NCI-H446 (cell line): ENCODE measurements at places on chromosomes 7 and 10.

- DNase-seq = no peak
Measured at GRCh38 chr7:7816084-7816483, 97.7 kb upstream of the RPA3 start.

DNA sequence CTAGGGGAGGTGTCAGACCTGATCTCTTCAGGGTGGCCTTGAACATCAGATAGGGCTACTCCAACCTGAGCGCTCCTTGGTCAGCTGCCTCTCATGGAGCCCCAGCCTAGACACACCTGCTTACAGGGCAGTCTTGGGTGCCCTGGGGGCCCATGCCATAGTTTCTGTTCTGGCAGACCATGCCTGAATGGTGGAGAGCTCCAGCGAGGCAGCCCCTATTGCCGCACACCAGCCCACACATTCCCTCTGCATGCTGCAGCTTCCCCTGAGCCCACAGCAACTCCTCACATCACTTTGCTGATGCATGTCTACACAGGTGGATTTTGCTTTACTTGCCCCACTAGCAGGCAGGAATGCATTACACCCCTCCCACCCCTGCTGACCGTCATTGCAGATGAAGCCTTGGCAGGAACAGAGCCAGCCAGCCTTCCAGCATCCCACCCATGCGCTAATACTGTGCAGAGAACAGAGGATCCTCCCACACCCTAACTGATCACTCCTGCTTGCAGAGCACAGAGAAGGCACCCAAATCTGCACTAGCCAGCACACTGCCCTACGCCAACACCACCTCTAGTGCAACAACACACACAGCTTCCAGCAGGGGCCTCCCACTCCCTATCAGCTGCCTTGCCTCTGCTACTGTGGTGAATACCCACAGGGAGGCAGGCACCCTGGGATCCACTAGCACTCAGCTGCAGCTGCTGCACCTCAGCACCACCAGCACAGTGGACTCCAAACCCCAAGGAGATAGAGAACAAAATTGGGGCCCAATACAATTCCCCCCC lies 43.0 kb upstream of the GRM3 start:
- no peak for DNase-seq

GRCh38 chr7:83159731-83160130 lies 3.0 kb downstream of the PCLO start:
- DNase-seq = no peak

DNA sequence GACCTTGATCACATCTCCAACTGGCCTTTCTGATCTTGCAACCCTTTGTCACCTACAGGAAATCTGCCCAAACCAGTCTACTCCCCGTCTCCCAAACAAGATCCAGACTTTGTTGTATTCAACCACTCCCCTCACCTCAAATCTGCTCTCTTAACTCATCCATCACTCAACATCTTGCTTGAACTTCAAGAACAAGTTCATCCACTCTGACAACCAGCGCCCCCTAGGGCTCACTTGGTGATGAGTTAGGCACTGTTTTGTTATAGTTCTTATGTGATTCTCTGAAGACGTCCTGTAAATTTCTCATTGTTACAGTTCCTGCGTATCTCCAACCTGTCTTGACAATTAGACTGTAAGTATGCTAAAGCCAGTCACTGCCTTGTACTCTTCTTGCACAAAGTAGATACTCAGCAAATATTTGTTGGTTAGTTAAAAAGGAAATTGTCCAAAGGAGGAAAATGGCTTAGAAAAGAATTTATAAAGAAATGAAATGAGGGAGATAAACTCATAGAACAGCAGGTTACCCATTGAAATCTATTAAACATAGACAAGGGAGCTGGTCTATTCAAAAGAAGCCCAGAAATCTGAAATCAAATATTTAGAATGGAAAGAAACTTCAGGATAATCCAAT lies 5.3 kb downstream of the FRMD4A start:
- no peak for DNase-seq

DNA sequence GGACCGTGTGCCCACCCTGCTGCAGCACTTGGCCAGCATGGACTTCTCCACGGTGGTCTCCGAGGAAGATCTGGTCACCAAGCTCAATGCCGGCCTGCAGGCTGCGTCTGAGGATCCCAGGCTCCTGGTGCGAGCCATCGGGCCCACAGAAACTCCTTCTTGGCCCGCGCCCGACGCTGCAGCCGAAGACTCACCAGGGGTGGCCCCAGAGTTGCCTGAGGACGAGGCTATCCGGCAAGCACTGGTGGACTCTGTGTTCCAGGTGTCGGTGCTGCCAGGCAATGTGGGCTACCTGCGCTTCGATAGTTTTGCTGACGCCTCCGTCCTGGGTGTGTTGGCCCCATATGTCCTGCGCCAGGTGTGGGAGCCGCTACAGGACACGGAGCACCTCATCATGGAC lies 1.4 kb downstream of the RBP3 start:
- DNase-seq = no peak

GRCh38 chr7:20021831-20022230 lies 195.4 kb downstream of the MACC1 start:
- DNase-seq = no peak

- no peak for DNase-seq
Measured at GRCh38 chr7:144969787-144970186, 133.9 kb upstream of the TPK1 start.
